ENCODE measurements at places on chromosomes 7 and 10.

- DNase-seq: no peak
Observed at GRCh38 chr10:105691811-105692210, 1050.7 kb downstream of the SORCS3 start.

DNA sequence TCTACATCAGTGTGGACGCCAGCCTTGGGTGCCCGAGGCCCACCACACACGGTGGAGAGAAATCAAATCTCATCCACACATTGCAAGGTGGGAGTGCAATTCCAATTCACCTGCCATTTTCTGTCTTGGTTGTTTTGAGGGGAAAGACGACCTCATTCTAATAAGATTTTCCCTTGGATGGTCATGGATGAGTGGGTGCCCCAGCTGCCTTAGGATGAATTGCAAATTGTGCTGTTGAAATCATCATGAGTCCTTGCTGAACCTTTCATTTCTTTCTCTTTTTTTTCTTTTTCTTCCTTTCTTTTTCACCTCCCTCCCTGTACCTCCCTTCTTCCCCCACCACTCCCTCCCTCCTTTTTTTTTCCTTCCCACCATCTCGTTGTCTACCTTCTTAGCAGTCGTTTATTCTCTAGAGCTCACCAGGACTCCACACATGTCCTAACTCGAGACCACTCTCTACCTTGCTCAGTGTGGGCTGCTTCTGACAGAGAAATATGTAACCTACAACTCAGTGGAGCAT is 266.9 kb upstream of the NFE2L3 start:
- no peak for DNase-seq

- DNase-seq: no peak
Observed at GRCh38 chr10:124996854-124997215, 54.9 kb downstream of the ZRANB1 start.

- DNase-seq: no peak
Observed at GRCh38 chr7:132030086-132030568, 473.7 kb upstream of the PODXL start.

DNA sequence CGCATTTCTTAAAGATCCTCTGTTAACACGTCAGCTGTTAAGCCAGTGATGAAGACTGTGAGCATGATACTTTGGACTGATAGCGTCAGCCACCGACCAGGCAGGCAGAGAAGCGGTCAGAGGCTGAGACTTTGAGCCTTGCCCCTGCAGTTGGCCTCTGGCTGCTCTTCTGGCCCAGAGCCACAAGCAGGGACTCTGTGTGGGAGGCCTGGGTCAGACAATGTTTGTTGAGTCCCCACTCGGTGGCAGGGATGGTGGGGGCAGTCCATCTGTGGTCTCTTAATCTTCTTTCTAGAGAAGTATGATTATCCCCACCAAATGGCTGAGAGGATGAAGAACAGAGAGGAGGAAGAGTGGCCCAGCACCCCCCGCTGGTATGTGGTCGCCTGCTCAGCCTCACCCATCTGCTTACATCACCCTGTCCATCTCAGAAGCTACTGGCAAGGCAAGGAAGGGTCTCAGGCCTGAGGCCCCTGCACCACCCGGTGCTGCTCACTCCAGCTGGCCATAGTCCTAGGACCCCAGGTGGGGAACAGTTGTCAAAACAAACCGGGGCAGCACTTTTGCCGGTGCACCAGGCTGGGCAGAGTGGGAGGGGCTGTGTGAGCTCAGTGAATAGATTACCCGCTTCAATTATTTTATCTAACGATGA is 202.9 kb downstream of the GRID1 start:
- no peak for DNase-seq

DNA sequence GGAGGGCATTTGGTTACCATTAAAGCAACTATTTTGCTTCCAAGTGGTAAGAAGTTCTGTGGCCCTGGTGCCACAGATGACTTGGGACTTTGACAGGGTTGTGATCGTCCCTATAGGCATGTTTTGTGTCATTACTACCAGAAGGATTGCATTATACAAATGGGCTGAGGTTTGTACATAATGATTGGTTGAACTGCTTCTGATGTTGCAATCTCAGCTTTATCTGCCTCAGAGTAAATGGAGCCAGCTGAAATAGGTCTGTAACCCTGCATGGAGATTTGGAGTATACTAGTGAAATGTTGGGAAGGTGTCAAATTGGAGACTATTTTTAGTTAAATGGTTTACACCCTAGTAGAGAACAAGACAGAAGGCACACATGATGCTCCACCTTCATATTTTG is 46.1 kb upstream of the SEPTIN7 start:
- DNase-seq: no peak

DNA sequence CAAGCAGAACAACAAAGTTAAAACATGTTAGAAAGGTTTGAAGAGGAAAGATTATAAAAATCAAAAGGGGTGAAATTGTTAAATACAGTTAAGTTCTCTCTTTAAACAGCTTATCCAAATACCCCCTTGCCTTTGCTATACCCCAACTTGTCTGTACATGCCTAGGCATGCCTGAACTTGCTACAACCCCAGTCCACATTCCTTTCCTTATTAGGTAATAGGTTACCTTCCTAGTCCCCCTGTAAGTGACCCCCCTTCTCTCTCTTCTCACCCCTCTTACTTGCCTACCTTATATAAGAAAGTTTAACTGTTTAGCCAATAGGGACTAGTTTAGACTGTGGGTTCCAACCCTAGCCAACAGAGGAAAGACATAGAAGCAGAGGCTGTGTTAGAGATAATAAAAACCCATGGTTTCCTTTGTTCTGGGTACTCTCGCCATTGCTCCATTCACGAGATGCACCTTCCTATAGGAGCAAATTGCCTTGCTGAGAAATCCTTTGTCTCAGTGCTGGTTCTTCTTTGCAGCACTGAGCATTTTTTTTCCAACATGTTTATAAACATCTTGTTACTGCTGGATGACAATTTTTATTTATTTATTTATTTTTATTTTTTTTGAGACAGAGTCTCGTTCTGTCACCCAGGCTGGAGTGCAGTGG is 282.2 kb upstream of the GALNT17 start:
- no peak for DNase-seq

GRCh38 chr10:109114579-109114978 is 808.7 kb downstream of the XPNPEP1 start:
- no peak for DNase-seq

DNA sequence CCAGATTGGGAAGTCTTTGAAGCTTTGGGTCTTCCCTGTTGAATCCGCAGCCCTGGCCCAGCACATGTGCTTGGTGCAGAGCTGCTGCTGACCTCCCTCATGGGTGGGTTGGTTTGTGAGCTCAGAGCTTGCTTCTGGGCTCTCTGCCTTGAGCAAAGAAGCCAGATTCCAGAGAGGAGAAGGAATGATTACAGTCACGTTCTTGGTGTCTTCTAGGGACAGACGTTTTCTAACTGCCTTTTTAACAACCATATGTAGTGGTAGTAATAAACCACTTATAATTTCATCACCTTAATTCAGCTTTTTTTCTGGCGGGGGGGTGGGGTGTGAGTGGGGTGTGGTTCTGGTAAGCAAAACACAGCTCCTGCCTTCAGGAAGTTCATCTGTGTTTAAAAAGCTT is 39.5 kb downstream of the LRMDA start:
- DNase-seq: no peak

DNA sequence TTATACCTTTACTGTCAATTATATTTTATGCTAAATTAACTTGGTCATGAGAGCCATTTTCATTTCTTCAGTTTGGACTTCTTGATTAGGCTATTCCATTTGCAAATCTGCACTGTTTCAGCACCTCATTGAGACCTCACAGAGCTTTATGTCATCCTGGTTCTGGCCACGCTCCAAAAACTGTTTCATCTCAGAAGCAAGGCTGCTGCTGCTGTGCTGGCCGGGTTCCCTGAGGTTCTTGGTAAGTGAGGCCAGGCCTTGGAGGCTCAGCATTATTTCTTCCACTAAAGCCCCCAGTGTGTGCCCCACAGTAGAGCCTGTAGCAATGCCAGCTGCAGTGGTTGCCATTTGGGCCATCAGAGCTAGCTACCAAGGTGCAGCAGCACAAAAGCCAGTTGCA is 7.8 kb upstream of the ZNF485 start:
- DNase-seq: no peak

Data from activated naive CD4-positive, alpha-beta T cell treated with anti-CD3 and anti-CD28 coated beads for 36 hours (primary cell).